Stimulated activated naive B cell treated with anti-CD40 and anti-IgM and Interleukin-4, amounts not matched to agents 10 μg/mL and 1 μg/mL and 100 μg/mL, for 72 hours (primary cell): ENCODE measurements at places on chromosomes 6 and 20.

DNA sequence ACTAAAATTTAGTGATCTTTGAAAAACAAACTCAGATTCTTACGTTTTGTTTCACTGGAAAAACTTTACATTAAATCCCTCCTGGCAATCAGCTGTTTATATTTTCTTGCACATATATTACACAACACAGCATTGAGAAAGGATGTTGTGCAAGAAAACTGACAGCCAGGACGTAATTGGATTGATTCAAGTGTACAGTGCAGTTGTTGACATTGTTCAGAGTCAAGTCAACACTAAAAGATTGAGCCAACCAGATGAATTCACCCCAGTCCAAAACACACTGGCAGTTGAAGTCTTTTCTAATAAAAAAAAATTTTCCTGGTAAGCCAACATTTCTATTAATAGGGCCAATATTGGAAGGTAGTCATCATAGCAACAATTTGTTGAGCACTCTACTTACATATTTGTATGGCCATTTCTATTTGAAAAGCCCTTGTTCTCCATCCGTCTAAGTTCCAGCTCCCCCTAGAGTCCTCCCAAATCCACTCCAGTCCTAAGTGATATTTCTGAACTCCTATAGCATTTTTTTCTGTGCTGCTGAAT, 20.9 kb upstream of the VNN1 start:
- no peak for DNase-seq

DNA sequence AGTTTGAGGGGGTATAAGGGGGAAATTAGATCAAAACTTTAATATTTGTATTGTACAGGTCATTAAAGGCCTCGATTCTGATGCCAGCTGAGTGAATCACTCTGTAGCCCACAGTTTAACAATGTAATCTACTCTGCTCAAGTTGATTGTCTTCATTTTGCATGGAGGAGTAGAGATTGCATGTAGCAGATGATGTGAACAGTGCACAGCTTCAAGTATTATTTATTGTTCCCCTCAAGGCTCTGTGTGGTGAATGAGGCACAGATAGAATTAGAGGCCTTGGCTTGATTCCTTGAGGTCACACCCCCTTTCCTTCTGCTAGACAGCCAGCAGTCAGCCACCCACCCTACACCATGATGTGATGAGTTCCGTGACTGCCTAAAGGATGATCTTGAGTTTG, 38.1 kb downstream of the TXLNB start:
- DNase-seq, result no peak

- no peak for DNase-seq
These were observed 7.3 kb downstream of the SNPH start for GRCh38 chr20:1273366-1273765.

- peak; percentile 41 for DNase-seq
These were observed 12.3 kb upstream of the HDDC2 start for GRCh38 chr6:125314009-125314581.

DNA sequence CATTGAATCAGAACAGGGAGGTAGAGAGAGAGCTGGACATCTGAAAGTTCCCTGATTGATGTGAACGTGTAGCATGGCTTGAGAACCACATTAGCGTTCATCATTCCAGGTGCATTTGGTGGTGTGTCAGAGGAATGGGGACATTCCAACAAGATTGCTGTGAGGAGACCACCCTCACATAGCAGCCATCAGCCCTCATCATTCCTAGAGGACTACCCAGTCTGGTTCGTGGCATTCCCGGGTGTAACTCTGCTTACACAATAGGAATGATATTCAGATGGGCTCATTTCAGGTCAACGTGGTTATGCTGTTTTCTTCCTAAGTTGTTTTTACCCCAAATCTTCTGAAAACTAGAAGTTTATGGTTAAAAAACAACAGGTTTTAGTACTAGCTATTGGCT, 62.2 kb upstream of the KLHL31 start:
- DNase-seq, result no peak

DNA sequence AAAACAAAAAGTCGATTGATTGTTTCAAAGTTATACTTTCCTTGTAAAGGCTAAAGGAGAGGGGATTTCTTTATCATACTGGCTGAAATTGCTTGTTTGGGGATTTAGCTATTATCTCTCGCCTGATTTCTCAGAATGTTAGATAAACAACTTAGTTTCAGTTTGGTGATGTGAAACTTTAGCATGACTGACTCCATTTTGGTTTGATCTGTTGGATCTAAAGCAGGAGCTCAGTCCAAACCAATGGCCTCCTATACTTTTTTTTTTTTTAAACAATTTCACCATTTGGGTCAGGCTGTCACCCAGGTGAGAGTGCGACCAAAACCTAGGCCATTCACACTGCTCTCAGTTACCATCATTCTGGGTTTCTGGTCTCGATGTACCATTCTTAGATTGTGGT, 45.4 kb upstream of the SLC16A10 start:
- no peak for DNase-seq

DNA sequence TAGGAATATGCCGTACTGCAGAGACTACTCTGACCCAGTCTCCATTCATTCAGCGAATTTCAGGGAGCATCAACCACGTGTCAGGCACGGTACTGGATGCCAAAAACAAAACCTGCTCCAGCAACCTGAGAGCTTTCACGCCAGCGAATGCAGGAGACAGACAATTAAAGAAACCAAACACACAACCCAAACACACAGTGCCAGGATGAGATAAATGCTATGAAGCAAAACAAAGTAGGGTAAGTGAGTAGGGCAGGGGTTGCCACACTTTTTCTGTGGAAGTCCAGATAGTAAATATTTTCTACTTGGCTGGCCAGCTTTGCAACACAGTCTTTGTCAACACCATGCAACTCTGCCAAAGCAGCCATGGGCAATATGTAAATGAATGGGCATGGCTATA, 10.0 kb downstream of the MOCS1 start:
- no peak for DNase-seq

DNA sequence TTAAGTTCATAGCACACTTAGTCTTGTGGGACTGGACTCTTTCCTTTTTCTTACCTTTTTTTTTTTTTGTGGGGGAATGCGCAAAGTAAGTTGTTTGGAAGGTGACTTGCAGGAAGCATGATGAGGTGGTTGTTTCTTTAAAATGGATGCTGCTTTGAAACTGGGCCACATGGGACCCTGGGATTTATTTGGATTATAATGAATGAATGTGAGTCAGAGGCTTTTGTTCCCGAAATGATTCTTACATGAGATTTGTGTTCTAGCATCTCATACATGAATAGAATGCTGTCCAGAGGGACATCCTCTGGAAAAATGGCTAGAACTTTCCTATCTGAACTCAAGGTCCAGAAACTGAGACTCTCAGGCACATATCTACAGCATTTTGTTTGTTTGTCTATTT, 236.6 kb upstream of the RNF24 start:
- DNase-seq, result no peak

- DNase-seq, result no peak
These were observed 920 bp upstream of the EPHA7 start for GRCh38 chr6:93420163-93420795.

- DNase-seq, result no peak
These were observed 70.9 kb downstream of the REV3L start for GRCh38 chr6:111411978-111412566.

DNA sequence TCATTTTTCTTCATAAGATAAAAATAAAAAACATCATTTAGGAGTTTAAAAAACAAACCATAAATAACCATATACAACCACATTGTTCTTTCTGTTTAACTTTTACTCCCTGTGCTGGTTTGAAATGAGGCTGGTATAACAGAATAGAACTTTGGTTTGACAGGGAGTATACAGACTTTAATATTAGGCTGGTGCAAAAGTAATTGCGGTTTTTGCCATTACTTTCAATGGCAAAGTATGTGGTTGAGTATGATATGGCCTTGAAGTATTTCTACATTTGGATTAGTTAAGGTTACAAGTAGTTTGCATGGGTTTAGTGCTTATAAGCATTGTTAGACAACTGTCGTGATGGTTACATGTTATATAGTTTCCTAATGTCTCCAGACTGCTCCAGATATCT, 29.0 kb upstream of the COL10A1 start:
- no peak for DNase-seq

DNA sequence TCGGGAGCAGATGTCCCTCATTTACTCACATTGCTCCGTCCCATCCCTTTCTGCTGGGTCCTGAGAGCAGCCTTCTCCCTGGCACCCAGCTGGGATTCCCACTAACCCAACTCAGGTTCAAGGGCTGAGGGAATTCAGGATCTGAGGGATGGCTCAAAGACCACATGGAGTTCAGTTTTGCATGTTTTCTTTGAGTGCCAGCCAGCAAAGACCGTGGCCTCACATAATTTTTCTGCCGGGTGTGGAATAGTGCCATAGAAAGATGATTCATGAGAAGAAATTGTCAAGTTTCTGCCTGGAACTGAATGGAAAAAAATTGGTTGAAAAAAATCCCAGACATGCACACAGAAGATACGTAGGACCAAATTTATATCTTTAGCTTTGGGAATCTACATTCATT, 168.6 kb downstream of the CD83 start:
- DNase-seq, result no peak

DNA sequence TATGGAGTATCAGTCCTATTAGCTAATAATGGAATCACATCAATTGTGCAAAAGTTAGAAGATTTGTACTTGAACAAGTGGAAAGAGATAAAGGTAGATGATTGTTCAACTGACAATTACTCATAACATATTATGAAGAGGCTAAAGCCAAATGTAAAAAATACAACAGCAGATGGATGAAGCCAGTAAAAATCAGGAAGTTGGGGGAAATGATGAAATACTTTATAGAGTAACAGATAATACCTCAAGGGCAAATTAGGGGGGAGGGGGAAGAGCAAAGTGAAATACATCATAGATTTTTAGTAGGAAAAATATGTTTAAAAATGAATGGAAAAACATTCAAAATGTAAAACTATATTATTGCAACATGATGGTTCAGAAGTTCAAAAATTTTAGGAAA, 114.0 kb downstream of the PDSS2 start:
- no peak for DNase-seq

DNA sequence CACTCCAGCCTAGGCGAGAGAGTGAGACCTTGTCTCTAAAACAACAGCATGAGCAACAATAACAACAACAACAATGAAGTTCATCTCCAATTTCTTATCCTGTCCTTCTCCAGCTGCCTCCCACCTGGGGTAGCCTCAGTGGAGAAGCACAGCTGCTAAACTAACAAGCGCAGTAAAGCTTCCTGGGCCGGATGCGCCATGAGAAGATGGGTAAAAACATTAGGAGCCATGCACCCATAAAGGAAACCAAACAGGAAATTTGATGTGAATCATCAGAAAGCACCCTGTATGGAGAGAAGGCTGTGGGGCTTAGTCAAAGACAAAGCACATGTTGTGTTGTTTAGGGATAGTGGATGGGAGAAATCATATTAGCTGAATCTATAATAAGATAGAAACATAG, 61.1 kb upstream of the CCN6 start:
- no peak for DNase-seq

DNA sequence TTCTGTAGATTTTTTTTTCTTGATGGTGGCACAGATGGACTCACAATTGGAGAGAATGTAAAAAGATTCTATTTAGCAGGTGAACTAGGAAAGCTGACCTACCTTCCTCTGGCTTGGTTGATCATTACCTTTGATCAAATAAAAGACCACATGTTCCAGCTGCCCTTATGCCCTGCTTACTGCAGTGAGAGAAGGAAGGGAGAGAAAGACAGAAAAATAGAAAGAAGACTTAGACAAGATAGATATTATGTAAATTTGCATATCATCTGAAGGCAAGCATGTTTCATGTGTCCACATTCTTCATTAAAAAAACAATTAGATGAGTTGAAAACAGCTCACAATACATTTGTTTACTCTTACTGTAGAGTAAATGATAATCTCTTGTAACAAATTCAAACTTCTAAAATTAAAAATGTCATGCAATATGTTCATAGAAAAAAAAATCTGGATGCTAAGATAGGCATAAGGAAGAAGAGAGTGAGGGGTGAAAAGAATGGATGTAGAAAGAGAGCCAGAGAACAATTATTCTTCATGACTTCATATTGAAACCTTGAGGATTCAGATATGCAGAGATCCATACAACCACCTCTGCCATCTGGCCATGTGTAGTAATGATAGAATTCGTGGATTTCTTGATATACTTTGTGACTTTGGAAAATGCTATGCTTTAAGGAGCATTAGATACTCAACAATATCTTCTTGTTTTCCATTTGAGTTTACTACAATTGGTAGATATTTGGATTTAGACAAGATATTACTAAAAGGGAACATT, 71.7 kb downstream of the RFX6 start:
- no peak for DNase-seq

DNA sequence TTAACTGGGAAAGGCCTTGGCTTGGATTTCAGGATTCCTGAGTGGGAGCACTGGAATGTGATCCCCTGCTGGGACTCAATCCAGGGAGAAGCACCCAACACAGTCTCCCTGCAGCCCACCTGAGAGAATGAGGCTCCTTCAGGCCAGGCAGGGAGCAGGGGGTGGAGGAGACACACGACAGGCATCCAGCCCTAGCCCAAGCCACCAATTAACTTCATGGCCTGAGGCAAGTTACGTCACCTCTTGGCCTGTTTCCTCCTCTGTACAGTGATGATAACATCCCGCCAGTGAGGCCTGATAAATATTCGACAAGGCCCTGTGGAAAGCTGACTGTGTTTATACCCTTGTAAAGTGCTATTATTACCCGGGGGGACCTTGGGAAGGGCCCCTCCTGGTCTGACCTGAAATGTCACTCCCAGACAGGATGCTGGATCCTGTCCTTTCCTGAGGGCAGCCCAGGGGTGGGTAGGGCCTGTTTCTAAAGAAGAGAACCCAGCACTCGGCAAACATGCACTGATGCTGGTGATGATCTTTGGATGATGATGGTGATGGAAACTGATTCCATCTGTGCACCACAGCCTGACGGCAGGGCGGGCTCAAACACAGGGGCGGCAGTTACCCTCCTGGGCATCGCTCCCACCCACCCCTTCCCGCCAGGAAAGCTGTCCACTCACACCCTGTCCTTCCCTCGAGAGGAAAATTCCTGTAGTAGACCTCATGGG, 12.4 kb downstream of the FRS3 start:
- DNase-seq, result no peak

DNA sequence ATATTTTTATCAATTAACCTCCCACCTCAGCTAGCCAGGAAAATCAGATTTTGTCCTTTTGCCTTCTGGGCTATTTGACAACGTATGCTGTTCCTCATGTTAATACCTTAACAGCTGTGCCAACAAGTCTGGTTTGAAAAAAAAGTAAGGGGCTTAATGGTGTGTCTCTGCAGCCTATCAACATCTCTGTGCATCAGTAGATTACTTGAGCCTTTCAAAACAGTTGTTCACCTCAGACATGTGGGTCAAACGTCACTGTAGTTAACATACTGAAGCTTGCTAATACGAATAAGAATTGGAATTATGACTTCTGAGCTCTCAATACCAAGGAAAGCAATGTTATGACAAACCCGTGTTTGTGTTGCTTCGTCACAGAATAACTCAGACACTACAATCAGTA, 23.0 kb downstream of the CEP57L1 start:
- DNase-seq, result no peak
